Ureter (tissue), 1 donor: ENCODE measurements at places on chromosomes 7 and 10. TPM values are rescaled to one million over a fixed set of nuclear protein-coding genes. Genes with fewer than 3 reads are reported as not detected.

SYT15 gene
- total RNA-seq = 10.4 TPM

CC2D2B gene
- total RNA-seq = 7.0 TPM

NEUROG3 gene
- not detected for total RNA-seq

IRF5 gene
- 32.0 TPM for total RNA-seq

PGAM1 gene
- 190 TPM for total RNA-seq

NRCAM gene
- 3.6 TPM for total RNA-seq

CHST3 gene
- 13.2 TPM for total RNA-seq

CLRN3 gene
- not detected for total RNA-seq
